HT-29 (cell line): ENCODE measurements at places on chromosomes 6 and 20.

- DNase-seq, result no peak
These were observed 19.2 kb downstream of the SRSF3 start for GRCh38 chr6:36613200-36613995.

- no peak for DNase-seq
These were observed 3.9 kb upstream of the NKX2-2 start for GRCh38 chr20:21517566-21518277.

DNA sequence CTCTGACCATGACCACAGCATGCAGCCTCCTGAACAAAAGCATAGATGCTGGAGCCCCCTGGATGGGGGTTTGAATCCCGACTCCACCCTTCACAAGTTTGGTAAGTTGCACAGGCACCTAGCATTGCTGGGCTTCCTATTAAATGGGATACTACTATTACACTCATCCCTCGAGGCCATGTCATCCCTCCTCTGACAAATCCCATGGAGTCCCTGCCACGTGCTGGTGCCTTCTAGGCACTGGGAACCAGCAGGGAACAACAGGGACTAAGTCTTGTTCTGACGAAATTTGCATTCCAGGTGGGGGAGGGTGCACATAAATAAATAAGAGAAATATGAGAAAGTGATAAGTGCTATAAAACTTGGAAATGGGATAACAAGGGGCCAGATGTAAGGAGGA lies 15.3 kb upstream of the SIRPA start:
- DNase-seq, result no peak

DNA sequence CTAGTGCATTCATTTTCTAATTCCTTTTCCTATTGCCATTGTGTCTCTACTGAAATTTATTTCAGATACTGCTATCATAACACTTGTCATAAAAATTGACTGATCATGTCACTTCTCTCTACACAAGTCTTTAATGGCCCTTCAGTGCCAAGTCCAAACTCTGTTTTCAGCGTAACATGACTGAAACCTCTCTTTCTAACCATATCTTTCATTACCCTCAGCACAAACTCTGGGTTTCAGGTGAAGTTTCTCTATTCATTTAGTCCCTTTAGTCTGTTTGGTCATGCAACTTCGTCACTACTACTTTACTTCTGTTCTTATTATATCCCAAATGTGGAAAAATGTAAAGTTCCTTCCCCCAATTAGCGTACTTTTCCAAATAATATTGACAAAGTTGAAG lies 234.9 kb downstream of the OGFRL1 start:
- DNase-seq, result no peak

- DNase-seq, result no peak
These were observed 47.5 kb upstream of the MPC1 start for GRCh38 chr6:166430269-166430668.

DNA sequence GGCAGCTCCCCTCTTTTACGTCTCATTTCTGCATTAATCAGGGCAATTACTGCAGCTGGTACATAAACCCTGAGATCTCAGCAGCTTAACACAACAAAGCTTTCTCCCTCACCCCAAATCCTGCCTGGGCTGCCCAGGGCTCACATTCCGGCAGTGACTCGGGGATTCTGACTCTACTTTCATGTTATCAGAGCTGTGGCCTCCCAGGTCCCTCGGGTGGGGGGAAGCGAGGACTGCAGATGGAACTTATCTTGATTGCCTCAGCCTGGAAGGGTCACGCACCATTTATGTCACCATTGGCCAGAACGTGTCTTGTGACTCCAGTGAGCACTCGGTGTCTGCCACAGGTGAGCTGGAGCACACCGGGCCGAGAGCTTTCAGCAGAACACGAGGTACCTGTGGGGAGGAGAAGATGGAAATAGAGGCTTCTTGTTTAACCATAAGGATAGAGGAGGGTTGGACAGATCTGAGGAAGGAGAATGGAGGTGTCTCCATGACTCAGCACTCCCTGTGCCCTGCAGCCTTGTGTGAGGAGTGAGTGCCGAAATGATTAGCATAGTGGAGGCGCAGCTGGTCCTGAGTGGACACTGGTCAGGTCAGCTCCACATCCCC lies 88.5 kb upstream of the EXOC2 start:
- no peak for DNase-seq

- DNase-seq, result no peak
These were observed 94.6 kb downstream of the TFAP2A start for GRCh38 chr6:10320291-10320690.

- DNase-seq, result no peak
These were observed 331.8 kb downstream of the GJA1 start for GRCh38 chr6:121767211-121767610.

- no peak for DNase-seq
These were observed 160.6 kb downstream of the HIVEP2 start for GRCh38 chr6:142784344-142784743.

DNA sequence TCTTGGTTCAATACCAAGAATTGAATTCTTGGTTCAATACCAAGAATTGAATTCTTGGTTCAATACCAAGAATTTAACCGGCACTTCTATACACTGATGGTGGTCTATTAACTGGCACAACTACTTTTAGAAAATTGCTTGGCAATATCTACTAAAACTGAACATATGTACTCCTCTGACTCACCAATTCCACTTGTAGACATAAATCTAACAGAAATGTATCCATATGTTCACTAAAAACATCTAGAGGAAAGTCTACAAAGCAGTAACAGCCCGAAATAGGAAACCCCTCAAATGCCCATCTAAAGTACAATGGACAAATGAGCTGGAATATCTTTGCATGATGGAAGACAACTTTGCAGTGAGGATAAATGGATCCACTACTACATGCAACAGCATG lies 71.9 kb downstream of the KIF16B start:
- DNase-seq, result no peak

DNA sequence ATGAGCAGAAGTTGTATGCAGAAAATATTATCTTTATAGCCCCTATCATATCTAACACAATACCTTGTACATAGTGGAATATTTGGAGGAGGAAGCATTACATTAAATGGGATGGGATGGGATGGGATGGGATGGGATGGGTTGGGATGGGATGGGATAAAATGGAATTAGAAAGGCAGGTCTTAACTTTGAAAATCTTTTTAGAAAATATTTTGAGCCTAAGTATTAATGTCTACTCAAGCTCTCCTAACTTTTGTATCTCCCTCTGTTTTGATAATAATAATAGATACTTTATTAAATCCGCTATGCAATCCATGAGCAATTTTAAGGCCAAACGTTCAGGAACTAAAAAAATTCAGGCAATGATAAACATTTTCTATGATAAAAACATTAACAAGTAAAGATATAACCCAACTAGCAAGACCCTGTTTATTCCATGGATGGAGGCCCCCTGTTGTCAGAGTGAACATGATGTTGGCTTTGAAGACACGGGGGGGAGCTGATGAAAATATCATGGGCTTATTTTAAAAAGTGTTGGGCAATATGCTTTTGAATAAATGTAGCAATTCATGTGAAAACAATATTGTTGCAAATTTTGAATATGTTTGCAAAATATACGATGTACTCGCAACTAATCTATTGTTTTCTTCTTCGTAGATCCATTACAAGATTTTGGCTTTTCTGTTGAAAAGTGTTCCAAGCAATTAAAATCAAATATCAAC lies 35.9 kb downstream of the LY86 start:
- DNase-seq, result no peak

GRCh38 chr6:13075141-13075845 lies 253.0 kb downstream of the TBC1D7 start:
- DNase-seq, result no peak

DNA sequence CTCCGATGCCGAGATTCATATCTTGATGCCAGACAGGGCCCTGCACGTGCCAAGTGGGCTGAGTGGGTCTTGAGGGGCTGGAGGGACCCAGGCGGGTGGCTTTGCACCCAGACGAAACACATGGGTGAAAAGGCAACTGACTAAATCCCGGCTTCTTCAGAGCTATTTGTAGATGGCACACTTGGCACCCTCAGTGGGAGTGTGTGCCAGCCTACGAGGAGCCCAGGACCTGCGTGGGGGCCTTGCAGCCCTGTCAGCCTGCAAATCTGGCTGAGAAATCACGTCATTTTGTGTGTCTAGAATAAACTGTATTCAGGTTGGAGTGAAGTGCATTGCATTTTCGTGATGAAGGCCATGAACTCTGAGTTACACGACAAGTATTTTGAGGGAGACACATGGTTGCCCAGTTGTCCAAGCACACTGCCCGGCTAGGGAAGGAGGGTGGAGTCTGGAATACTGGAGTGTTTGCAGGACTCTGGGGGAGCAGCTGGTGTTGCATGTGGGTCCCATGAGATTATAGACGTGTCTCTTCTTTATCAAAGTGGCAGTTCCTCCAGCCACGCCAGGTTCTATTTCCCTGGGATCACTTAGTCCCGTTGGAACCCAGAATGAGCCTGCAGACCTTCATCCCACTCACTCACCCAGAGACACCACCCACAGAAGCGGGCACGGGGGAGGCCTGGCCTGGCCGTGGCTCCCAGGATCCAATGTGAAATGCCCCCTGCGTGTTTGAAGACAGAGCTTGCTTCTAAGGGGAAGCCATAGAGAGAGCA lies 60.2 kb downstream of the DLL1 start:
- DNase-seq, result no peak

GRCh38 chr6:54535568-54535967 lies 227.3 kb downstream of the TINAG start:
- no peak for DNase-seq

DNA sequence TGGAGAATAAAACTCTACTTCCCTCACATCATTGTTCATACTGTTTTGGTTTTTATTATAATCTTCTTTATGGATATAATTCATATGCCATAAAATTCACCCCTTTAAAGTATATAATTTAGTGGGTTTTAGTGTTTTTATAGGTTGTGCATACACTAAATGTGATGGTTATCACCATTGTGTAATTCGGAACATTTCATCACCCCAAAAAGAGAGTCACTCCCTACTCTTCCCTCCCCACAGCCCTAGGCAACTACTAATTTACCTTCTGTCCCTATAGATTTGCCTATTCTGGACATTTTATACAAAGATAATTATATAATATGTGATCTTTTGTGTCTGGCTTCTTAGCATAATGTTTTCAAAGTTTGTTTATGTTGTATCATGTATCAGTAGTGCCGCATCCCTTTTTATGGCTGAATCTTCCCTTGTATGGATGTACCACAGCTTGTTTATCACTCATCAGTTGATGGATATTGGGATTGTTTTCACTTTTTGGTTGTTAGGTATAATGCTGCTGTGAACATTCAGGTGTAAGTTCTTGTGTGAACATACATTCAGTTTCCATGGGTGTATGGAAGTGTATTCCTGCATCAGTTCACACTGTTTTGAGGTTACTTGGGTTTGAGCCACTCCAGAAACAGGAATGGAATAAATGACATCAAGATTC lies 4.2 kb downstream of the TM9SF4 start:
- no peak for DNase-seq

DNA sequence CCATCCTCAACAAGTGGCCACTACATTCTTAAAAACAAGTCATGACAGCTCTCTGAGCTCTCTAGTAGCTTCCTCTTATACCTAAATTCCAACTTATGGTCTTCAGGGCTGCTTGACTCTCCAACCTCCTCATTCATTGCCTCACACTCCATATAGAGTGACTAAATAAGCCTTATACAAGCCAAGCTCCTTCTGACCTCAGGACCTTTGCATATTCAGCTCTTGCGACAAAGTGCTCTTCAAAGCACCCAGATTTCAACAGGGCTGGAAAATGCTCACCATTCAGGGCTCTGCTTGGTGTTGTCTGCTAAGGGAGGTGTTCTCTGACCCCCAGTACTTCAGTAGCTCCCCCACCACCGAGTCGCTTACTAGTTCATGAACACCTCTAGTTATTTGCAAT lies 3.7 kb downstream of the TREML2 start:
- DNase-seq, result no peak

- no peak for DNase-seq
These were observed 958 bp downstream of the MLIP start for GRCh38 chr6:54112151-54112650.

DNA sequence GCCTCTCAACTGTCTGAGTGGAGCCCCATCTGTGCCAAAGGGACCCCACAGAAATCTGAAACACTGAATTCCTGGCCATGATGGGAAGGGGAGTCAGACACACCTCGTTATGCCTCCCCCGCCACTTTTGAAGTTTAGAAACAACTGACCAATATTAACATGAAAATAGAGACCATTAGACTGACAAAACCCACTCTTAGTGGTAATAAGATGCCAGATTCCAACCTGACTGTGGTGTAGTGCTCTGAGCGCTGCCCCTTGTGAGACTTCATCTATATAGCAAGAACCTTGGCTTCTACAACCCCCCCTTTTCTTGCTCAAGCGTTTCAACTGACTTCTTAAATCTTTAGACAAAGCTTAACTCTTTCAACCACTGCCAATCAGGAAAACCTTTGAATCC lies 46.1 kb upstream of the UNC93A start:
- no peak for DNase-seq

DNA sequence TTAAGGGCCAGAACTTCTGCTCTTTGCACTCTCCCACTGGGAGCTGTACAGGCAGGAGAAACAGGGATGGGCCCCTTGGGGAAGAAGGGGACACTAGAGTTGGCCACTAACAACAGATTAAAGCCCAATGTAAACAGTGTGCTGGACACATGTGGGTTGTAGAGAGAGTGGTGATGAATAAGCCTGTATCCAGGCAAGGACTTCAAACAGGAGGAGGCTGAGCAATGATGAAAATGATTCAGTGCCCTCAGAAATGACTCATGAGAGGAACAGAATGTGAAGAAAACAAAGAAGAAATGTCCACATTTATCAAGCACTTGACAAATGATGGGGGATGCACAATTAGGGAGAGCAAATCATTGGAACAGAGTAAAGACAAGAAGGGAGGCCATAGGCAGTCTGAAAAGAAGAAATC lies 242.3 kb downstream of the TBX18 start:
- no peak for DNase-seq

DNA sequence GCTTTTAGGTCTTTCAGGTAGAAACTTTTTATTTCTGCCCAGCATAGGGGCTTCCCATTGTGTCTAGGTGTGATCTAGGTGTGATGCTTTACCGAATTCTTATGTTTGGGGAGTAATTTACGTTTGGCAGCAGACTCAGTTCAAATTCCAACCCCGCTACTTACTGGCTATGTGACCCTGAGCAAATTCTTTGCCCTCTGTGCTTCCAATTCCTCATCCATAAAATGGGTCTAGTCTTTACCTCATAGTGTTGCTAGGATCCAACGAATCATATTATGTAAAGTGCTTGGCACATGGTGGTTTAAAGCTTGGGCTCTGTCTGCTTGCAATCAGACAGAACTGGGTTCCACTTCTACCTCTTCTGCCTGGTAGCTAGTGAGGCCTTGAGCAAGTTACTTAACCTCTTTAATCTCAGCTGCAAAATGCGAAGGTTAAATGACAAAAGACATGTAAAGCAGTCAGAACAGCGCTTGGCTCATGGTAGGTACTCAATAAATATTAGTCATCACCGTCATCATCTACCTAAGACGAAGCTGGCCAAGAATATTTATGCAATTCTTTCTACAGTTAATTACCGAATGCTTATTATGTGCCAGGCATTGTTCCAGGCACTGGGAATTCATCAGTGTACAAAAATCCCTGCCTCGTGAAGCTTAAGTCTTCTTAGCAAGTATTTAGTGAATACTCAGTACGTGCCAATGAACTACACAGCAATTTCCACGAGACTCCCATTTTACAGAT lies 1.0 kb downstream of the NSFL1C start:
- peak; percentile 6 for DNase-seq

- DNase-seq, result no peak
These were observed 396.1 kb downstream of the PLCB1 start for GRCh38 chr20:8527998-8528723.

GRCh38 chr6:6436946-6437345 lies 116.5 kb upstream of the F13A1 start:
- DNase-seq, result no peak
